Activated CD4-positive, alpha-beta memory T cell treated with anti-CD3 and anti-CD28 coated beads for 36 hours (primary cell): ENCODE measurements at places on chromosomes 5 and 9.

DNA sequence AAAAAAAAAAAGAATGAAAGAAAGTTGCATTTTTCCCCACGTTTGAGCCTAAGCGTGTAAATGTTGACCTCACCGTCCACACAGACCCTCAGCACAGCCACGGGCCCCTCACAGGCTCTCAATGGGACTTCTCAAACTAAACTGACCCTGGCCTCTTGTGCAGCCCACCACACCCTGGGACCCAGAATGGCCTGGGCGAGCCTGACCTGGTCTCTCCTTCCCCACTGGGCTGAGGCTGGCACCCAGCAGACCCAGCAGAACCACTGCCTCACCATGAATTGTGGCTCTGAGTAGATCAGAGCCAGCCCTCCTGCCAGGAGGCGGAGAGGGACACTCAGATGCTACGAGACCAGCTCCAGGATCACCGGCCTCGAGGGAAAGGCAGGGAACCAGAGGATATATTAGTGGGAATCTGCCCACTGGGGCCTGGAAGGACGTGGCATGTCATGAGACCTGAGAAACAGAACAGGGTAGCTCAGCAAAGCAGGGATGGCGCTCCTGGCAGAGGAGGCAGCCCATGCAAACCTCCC lies 124.4 kb downstream of the ZNF354C start:
- DNase-seq = no peak

GRCh38 chr9:123225374-123225813 lies 43.0 kb downstream of the STRBP start:
- DNase-seq = peak; percentile 78

DNA sequence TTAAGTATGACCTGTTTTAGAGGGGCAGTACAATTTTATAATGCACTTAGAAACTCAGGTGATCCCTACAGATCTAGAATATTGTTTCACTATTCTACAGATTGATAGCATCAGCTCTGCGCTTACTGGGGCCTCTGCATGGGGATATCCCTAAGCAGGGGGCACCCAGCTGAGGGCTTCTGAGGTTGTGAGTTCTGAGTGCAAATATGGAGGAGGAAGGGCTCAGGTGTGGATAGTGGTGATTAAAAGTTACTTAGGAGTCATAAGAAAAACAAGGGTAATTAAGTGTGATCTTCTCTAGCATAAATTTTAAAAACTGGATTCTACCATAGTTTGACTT lies 274.4 kb downstream of the EFNA5 start:
- DNase-seq = no peak

GRCh38 chr5:172315587-172316493 lies 32.3 kb upstream of the UBTD2 start:
- DNase-seq = no peak

DNA sequence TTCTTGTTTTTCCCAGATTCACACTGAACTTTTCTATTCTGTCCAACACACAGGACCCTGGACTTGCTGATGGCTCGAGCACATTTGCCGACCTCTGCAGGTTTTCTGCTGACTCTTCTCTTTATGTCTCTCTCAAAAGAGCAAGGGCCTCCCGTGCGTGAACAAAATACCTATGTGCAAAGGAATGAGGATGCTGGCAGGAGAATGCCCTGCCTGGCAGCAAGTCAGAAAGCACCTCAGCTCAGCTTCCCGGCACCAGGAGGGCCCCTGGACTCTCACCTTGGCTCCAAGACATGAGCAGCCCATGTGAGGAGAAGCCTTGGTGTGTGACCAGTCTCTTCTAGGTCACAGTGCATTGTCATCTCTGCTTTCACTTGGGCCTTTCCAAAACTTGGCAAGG lies 36.1 kb downstream of the PAPPA start:
- DNase-seq = no peak

DNA sequence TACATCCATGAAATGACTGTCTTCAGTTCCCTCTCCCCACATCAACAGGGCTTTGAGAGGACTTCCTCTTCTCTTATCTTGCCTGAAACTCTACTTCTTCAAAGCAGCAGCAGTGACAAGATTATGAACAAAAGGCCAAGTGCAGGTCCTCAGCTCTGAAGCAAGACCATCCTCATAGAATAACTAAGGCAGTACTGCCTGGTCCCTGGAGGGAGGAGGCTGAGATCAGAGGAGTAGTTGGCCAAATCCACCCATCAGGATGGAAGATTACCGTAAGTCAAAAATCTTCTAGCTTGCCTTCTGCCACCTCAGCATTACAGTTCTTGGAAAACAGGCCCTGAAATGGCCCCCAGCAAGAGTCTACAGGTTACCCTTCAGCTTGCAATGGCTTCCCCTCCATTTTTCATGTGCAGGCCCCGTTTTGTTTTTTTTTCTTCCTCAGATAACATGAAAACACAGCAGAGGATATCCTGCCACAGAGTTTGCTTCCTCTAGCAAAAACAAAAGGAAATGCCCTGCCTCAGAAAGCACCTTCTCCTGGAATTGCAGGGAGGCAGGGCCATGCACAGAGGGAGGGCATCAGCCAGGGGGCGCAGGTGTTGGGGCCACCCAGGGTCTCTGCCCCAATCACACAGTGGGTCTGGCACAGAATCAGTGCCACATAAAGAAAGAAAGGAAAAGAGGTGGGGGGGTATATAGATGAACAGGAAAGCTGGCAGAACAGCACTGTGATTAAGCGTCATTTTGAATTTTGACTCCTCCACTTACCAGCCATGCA lies 40.0 kb downstream of the KLHL3 start:
- peak; percentile 29 for DNase-seq

DNA sequence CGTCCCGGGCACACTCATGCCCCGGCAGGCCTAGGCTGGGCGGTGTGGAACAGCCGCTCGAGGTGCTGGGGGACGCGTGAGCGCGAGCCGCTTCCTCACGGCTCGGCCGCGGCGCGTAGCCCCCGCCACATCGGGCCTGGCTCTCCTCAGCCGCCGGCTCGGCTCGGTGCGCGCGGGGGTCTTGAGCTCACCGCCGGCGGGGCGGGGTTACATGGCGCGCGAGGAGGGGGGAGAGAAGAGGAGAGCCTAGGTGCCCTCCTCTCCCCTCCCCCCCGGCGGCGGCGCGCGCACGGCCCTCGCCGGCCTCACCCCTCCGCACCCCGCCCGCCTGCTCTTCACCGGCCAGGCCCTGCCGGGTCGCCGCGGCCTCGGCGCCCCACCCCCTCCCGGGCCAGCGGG lies 7.7 kb downstream of the RANBP6 start:
- peak; percentile 81 for DNase-seq

- DNase-seq = no peak
These were observed 158.5 kb upstream of the PTGER4 start for GRCh38 chr5:40521108-40521785.

GRCh38 chr9:75626860-75627259 lies 263.6 kb upstream of the PCSK5 start:
- DNase-seq = no peak
